ENCODE measurements at places on chromosomes 3 and 15.

DNA sequence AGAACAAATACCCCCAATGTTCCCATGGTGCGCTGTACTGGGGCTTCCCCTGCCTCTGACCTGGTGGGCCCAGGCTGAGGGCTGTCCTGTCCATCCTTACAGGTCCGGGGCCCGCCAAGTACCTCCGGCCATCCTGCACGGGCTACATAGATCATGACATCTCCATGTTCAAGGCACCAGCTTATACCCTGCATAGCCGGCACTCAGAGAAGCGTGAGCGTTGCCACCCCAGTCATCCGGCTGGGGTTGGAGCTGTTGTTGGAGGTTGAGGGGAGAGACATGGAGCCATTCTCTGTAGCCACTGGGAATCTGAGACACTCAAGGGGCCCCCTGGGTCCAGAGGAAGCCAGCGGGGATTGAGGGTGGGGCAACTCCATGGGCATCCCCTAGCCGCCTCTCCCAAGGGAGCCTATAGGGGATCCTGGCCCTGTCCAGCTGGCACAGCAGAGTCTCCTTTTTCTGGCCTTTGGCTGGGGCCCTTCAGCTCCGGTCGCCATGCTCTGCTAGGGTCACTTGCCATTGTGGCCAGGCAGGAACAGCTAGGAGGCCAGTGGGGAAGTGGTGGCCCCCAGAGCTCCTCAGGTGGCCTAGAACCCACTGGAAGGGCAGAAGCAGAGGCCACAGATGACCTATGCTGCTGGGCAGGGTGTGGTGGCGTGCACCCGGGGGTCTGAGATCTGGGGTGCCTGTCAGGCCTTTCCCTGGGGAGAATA, 12.5 kb upstream of the CSPG4 start:
- no peak for DNase-seq

DNA sequence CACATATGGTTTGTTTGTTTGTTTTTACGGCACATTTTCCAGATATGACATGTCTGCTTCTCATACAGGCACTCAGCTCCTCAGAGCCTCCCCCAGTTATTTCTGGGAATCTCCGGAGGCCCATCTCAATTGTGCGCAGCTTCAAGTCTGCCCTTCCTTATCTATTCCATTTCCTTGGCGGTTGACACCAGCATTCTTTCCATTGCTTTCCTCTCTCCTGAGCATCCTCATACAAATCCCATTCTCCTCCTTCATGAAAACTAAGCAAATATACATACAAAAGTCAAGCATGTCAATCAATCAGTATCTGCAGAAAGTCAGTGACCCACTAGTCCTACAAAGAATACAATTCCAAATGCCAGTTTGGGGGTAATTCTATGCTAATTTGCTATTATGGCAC, 166.7 kb downstream of the SQOR start:
- DNase-seq, result no peak

GRCh38 chr3:42495393-42495792, 7.0 kb upstream of the VIPR1 start:
- DNase-seq, result no peak

DNA sequence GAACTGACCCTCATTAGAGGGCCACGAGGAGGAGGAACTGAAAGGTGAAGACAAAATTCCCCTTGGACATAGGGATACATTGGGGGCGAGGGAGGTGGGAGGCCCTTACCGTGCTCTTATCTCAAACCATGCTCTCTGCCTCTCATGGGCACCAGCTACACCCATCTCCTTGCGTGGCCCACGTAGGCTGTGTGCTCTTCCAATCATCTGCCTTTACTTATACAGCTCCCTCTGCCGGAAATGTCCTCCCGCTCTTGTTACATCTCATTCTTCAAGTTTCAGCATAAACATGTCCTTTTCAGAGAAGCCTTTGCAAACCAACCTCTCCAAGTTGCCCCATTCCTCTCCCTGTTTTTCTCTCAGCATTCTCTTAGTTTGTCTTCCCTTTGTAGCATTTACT, 307.8 kb upstream of the PROK2 start:
- no peak for DNase-seq

DNA sequence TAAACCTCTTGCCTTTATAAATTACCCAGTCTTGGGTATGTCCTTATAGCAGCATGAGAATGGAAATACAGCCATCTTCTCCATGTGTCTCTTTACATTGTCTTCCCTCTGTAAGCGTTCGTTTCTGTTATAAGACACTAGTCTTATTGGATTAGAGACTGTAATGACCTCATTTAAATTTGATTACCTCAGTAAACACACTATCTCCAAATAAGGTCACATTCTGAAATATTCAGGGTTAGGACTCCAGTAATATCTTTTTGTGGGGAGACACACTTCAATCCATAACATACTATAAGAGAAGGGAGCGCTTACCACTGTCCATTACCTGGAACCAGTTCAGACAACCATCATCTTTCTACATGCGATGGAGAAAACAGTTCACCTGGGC, 34.3 kb upstream of the CD47 start:
- no peak for DNase-seq

- no peak for DNase-seq
Measured at GRCh38 chr3:178202194-178202593, 334.0 kb upstream of the KCNMB2 start.

DNA sequence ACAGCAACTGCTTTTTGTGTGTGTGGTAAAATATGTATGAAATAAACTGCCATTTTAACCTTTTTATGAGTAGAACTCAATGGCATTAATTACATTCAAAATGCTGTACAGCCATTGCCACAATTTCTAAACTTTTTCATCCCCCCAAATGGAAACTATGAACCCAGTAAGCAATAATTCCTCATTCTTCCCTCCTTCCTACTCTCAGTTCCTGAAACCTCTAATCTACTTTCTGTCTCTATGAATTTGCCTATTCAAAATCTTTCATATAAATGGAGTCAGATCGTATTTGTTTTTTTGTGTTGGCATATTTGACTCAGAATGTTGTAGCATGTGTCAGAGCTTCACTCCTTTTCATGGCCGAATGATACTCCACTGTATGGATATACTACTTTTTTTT, 5.3 kb upstream of the BLM start:
- DNase-seq, result no peak

- peak; percentile 47 for DNase-seq
Measured at GRCh38 chr3:114608293-114608692, 314.5 kb downstream of the TIGIT start.

- no peak for DNase-seq
Measured at GRCh38 chr3:167467848-167468611, 5.8 kb downstream of the SERPINI2 start.

All from RWPE1 (cell line).